ENCODE measurements at places on chromosomes 16 and 17.

DNA sequence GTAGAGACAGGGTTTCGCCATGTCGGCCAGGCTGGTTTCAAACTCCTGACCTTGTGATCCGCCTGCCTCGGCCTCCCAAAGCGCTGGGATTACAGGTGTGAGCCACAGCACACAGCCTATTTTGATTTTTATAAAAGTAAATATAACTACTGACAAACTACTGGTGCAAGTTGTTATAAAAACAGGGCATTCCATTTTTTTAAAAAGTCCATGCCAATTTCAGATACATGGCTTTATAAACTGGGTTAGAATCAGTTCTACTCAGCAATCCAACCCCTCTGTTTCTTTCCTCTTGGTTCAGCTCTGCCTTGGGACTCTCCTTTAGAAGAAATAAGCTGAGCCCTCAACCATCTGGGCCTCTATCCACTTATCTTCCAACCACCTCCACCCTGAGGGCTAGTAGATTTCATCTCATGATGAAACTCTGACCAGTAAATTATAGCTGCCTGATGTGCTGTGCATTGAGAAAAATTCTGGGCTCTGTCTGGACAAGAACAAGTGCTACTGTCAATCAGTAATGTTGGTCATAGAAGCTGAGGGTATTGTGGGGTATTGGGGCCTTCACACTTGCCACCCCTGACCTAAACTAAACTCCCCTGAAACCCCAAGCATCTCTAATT, 10.2 kb downstream of the RANBP10 start:
- DNase-seq: no peak

DNA sequence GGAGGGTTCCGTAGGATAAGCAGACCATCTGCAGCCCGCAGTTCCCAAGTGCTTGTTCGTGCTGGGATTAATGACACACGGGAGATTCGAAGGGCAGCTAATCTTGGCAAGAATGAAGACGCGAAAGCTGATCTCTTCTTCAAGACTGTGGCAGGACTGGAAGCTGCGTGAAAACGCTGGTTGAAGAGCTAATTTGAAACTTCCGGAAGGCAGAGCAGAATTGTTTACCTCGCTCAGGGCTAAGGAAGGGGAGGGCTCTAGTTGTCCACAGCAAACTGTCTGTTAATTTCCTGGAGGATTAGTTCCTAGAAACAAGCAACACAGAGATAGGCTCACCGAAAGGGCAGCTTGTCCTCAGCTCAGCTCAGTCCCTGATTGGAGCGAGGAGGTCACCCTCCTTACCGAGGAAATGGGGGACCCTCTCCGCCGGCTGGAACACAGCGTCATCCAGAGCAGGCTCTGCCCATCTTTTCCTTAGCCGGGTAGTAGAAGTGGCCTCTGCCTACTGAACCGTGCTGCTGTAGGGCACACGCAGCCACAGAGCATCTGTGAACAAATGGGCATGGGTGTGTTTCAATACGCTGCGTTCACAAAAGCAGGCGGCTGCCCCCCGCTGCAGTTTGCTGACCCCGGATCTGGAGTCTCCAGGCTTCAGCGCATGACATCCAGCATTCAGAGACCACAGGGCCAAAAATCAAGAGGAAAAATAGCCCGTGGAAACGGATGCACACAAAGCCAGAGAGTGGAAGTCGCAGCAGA, 16.7 kb upstream of the BAIAP2 start:
- no peak for DNase-seq

DNA sequence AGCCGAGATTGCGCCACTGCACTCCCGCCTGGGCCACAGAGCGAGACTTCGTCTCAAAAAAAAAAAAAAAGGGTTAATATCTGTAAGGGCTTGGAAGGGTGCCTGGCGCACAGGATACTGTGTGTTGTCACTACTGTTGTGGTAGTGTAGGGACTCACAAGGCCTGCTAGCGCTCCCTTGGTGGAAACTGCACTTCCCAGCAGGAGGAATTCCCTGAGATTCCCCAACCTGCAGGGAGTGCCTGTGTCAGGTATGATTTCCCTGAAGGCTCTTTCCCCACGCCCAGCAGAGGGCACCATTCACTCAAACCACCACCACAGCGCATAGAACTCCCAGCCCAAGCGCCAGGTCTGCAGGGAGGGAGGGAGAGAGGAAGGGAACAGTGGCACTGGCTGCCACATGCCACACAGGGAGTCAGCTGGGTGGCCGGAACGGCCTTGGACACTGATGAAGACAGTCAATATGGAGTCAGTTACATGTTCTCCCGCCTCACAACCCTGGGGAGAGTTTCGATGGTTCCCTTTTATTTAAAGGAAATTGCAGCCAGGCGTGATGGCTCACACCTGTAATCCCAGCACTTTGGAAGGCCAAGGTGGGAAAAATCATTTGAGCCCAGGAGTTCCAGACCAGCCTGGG, 32.7 kb upstream of the CDH1 start:
- peak; percentile 34 for DNase-seq

GRCh38 chr17:28755486-28755885, 11.7 kb downstream of the TRAF4 start:
- no peak for DNase-seq

GRCh38 chr16:1049113-1049975, 23.2 kb upstream of the SSTR5 start:
- DNase-seq: no peak

Measured in germinal center (tissue), 1 donor.